ENCODE measurements at places on chromosomes 6 and 20. TPM values are rescaled to one million over a fixed set of nuclear protein-coding genes. Genes with fewer than 3 reads are reported as not detected.

Gene LY6G6F
- total RNA-seq: not detected

Gene SLPI
- 18.5 TPM for total RNA-seq

Gene EYA4
- total RNA-seq: 0.64 TPM

Gene ZSCAN9
- total RNA-seq: 18.0 TPM

Gene ARHGAP40
- not detected for total RNA-seq

Gene OR2H2
- not detected for total RNA-seq

Gene PROCR
- 7.1 TPM for total RNA-seq

Gene TRERF1
- total RNA-seq: 3.4 TPM

Gene FOXC1
- 0.75 TPM for total RNA-seq

Gene C20orf202
- total RNA-seq: 0.55 TPM

Gene PRSS35
- not detected for total RNA-seq

Gene GABBR1
- 40.4 TPM for total RNA-seq

Gene SALL4
- total RNA-seq: not detected

Gene C6orf132
- total RNA-seq: 44.4 TPM

Gene ANKRD66
- total RNA-seq: not detected

Gene CCDC28A
- total RNA-seq: 19.5 TPM

Gene KIAA0408
- 7.6 TPM for total RNA-seq

Gene RRAGD
- total RNA-seq: 2.9 TPM

Gene ULBP1
- not detected for total RNA-seq

Gene TGM3
- total RNA-seq: not detected

Gene IMPG1
- not detected for total RNA-seq

Gene PROKR2
- total RNA-seq: not detected

Gene NR2E1
- total RNA-seq: not detected

Gene PNISR
- 118 TPM for total RNA-seq

Gene SH3BGRL2
- 54.7 TPM for total RNA-seq

Gene VARS1
- total RNA-seq: 54.7 TPM

Gene TMEM30A
- total RNA-seq: 38.2 TPM

Gene IL17A
- not detected for total RNA-seq

Gene PDYN
- total RNA-seq: not detected

Gene CCN6
- total RNA-seq: not detected

Gene RSPO4
- total RNA-seq: not detected

Gene COL12A1
- 14.2 TPM for total RNA-seq

Gene DNAH8
- 0.16 TPM for total RNA-seq

Gene SSTR4
- total RNA-seq: not detected

Gene TINAG
- total RNA-seq: 46.2 TPM

Gene PTP4A1
- total RNA-seq: 100 TPM

Gene CAP2
- 4.8 TPM for total RNA-seq

Gene DYNLT2
- total RNA-seq: 3.3 TPM

Gene CHD6
- total RNA-seq: 42.1 TPM

Gene ZSCAN31
- 28.3 TPM for total RNA-seq

Gene BPIFA1
- total RNA-seq: not detected

Gene MDFI
- total RNA-seq: not detected

Gene RNF182
- not detected for total RNA-seq

Gene GPX5
- not detected for total RNA-seq

Gene SCAF8
- total RNA-seq: 32.2 TPM

Gene FABP7
- not detected for total RNA-seq

Gene ZNF334
- 7.1 TPM for total RNA-seq

Data from transverse colon (tissue), 4 donors.